Activated CD4-positive, CD25-positive, alpha-beta regulatory T cell (primary cell): ENCODE measurements at places on chromosomes 6 and 20.

DNA sequence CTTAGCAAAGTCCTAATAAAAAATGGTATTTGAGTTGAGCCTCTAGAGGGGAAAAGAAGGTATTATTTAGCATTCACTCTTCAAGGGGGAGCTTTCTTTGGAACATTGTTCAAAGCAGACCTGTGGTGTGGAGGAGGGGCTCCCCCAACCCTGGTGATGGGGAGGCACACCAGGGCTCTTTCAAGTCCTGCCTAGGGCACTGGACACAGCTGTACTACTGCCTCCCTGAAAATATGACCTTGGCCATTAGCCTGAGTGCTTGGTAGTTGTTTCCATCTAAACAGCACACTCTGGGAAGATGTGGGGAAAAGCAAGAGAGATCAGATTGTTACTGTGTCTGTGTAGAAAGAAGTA is 215.1 kb upstream of the CNR1 start:
- no peak for DNase-seq

GRCh38 chr20:58910473-58910872 is 58.0 kb downstream of the GNAS start:
- no peak for DNase-seq

DNA sequence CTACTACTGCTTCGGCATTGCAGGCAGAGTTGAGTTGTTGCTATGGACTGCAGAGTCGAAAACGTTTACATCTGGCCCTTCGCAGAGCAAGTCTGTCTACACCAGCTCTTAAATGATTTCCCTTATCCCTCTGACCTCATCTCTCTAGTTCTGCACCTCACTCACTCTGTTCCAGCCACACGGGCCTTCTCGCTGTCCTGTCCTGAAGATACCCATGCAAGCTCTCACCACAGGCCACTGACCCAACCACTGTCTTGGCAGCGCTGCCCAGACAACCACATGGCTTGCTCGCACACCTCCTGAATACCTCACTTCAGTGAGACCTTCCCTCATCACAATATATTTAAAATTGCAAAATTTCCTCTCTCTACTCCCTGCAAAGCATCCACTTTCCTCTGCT is 31.4 kb downstream of the B4GALT5 start:
- no peak for DNase-seq

DNA sequence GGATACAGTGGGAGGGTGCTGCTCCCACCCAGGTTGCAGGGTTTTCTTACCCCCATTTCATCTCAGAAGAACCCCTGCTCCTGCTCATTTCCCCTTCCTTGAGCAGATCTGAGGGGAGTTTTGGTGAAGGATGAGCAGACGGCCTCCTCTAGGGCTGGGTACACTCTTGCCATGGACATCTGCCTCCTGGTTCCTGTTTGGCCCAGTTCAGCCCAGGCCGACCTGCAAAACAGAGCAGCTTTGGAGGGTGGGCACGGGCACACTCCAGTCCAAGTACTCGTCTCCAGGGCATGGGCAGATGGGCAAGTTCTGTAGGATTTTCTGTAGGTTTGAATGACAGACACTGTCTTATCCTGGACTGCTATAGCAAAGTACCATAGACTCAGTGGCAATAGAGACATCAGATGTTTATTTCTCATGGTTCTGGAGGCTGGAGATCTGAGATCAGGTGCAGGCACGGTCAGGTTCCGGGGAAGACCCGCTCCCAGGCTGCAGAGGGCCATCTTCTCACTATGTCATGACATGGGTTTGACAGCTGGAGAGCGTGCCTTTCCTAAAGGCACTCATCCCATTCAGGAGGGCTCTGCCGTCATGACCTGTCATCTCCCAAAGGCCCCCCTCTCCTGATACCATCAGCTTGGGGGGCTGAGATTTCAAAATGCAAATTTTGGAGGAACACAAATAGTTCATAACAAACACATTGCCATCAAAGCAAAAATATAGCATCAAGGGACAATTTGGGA is 6.2 kb downstream of the NPBWR2 start:
- DNase-seq, result no peak

DNA sequence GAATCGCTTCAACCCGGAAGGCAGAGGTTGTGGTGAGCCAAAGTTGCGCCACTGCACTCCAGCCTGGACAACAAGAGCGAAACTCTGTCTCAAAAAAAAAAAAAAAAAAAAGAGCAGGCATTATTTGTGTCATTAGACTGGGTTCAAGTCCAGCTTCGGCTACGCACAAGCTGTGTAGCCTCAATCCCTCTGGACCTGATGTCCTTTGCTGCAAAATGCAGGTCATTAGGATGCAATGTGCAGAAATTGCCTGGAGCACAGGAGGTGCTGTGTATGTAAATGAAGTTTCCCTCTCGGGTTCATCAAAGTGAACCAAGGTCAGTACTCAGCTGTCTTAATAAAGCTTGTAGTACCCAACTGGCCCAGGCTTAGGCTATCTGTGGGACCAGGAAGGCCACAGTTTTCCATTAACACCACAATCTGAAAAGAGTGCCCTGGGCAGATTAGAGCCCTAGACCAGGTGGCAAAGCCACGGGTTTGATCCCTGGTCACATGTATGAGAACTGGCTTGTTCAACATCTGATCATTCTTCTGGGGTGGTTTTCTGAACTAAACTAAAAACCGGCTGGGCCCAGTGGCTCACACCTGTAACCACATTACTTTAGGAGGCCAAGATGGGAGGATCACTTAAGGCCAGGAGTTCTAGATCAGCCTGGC is 155.3 kb downstream of the ZMYND8 start:
- DNase-seq, result no peak

- no peak for DNase-seq
Measured at GRCh38 chr20:43543138-43543537, 15.7 kb upstream of the SGK2 start.

GRCh38 chr6:104109806-104110205 is 749.9 kb downstream of the HACE1 start:
- DNase-seq, result no peak
